Activated gamma-delta T cell (primary cell): ENCODE measurements at places on chromosomes 5 and 9.
A peak's percentile ranks its signal among the peaks of the same experiment; 100 is the strongest.

- DNase-seq: no peak
Observed at GRCh38 chr5:34717426-34718327, 61.5 kb downstream of the RAI14 start.

DNA sequence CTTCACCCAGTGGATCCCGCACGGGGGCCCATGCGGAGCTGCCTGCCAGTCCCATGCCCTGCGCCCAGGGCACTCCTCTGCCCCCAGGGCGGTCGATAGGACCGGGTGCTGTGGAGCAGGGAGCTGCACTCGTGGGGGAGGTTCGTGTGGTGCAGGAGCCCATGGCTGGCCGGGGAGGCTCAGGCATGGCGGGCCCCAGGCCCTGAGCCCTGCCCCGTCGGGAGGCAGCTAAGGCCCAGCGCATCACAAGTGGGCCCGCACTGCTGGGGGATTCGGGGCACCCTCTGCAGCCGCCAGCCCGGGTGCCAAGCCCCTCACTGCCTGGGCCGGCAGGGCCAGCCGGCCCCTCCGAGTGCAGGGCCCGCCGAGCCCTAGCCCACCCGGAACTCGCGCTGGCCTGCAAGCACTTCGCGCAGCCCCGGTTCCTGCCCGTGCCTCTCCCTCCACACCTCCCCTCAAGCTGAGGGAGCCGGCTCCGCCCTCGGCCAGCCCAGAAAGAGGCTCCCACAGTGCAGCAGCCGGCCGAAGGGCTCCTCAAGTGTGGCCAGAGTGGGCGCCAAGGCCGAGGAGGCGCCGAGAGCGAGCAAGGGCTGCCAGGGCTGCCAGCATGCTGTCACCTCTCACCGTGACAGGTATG is 221.1 kb upstream of the RORB start:
- DNase-seq: peak; percentile 13

DNA sequence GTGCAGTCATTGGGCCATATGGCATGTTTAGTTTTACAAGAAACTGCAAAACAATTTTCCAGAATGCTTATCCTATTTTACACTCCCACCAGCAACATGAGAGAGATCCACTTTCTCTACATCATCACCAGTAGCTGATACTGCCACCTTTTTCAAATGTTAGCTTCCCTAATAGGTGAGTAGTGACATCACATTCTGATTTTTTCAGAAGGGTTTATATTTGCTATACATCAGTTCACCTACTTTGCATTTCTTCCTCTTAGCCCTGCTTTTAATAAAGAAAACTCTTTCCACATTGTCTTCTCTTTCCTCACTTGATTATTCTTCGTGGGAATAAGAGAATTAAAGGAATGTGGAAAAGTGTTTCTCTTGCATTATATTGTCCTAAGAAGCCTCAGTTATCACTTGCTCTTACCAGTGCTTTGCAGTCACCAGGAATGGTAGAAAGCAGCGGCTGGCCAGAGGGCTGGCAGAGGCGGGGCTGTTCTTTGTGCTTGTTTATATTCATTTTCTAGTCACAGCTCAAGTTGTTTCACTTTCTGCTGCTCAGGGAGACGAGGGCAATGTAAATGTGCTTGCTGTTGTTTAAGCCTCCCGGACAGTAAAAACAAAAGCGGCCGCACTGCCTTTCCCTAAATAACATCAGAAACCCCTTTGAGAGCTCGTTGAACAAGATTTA is 164.8 kb downstream of the HSD17B3 start:
- no peak for DNase-seq

DNA sequence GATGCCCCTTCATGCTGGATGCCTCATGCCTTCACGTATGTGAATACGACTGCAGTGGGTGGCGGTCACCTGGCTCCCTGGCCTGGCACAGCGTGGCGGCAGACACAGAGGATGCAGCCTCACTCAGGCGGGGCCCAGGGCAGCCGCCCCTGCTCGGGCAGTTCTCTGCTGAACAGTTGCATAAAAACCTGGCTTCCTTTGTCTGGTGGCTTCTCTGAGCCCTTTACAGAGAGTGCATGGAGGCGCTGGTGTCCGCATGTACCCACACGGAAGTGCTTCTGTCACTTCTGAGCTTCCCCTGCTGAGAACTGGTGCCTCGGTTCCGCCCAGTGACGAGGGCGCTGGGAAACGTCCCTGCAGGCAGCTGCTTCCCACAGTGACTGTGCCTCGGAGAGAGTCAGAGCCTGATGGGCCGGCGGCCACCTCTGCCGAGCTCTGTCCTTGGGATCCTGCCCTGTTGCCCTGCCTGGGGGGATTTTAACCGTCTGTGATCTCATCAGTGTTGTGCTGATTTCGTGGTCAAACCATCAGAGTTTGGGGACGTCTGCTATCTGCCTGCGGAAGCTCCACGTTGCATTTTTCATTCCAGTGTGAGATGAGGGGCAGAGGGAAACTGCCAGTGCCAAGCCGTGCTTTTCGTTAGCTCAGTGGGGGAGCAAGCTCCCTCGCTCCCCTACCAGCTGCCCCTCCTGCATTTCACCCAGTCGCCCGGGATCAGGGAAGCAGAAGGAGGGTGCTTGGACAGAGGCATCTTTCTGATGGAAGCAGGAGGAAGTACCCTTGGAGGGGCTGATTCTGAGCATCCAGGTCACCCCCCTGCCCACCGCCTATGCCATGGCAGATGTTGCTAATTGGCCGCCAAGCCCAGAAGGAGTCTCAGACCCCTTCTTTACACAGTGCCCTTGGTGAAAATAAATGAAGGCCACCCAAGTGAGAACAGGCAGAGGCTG is 153.0 kb upstream of the COL5A1 start:
- DNase-seq: no peak

GRCh38 chr5:16502866-16503265 is 37.3 kb upstream of the ZNF622 start:
- DNase-seq: no peak

GRCh38 chr9:112020680-112021596 is 124.3 kb downstream of the UGCG start:
- DNase-seq: no peak

DNA sequence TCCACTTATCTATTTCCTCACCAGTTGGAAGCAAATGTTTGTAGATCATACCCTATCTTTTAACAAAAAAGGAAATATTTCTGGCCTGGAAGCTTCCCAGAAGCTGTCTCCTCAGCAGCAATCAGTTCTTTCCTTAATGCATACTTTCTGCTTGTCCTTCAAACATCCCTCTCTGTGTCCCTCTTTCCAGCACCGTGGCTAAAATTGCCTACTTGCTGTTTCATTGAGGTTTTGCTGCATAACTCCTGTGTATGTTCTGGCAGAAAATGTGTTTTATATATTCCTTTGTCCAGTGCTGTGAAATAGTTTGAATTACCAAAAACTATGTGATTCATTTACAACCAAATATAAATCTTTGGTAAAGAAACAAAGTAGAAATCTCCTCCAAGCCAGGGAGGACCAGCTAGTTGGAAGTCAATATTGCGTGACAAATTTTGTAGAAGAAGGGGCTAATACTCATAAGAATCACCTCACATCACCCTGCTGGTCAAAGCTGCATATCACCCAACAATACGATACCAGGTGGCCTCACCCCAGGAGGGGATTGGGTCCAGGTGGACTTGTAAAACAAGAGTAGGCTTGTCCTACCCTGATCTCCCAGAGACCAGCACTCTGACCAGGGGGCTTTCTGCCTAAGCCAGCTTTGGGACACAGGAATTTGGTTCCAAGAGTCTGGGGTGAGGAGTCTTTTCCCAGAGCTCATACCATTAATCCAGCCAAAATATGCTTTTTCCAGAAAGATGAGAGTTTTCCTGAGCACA is 198.4 kb upstream of the SNX2 start:
- no peak for DNase-seq

- no peak for DNase-seq
Observed at GRCh38 chr9:130213911-130214761, 41.9 kb downstream of the NCS1 start.

DNA sequence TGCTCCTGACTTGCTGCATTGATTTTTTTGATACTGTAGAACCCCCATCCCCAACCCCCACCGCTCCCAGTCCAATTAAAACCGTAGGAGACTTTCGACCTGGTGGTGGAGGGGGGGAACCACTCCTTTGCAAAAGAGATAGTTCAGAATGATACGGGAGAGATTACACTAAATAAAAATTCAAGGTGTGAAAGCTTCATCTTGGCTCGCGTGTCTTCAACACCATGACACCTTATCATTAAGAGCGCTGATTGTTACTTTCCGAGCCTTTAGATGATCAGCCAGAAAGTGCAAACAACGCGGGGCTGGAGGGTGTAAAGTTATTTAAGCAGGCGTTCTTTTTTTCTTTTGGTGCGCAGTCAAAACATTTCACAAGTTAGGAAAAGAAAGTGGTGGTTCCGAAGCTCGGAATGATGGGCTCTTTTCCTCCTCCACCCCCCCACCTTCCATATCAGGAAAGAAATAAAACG is 1.3 kb upstream of the ZNF462 start:
- no peak for DNase-seq

DNA sequence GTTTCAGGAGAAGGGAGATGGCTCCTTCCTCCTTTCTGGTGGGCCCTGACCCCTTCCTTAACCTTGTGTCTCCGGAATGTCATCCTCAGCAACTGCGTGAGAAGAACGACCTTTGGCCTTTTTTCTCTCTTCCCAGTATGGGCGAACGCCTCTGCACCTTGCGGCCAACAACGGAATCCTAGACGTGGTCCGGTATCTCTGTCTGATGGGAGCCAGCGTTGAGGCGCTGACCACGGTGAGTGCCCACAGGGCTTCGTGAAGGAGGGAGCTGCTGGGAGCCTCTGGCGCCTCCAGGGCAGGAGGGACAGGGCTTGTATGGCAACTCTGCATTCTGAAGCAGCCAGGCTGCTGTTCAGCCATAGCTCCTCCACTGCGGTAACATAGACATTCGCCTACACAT is 68.0 kb upstream of the CTSL start:
- no peak for DNase-seq

- DNase-seq: no peak
Observed at GRCh38 chr5:54643685-54644106, 126.1 kb downstream of the SNX18 start.

- no peak for DNase-seq
Observed at GRCh38 chr5:75006865-75007822, 45.2 kb downstream of the GCNT4 start.

DNA sequence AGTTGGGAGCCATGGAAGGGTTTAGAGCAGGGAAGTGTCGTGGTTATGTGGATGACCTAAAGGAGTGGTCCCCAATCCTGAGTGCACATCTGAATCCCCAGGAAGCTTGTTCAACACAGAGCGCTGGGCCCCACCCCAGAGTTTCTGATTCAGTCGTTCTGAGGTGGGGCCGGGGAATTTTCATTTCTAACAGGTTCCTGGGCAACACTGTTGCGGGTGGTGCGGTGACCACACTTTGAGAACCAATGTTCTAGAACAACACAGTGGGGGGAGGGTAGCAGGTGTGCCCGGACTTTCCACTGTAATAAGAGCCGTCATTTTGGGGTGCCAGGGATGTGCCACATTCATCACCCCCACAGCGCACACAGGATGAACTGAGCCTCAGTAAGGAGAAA is 39.3 kb downstream of the DUSP1 start:
- no peak for DNase-seq

GRCh38 chr5:14595189-14595588 is 13.6 kb downstream of the OTULINL start:
- DNase-seq: no peak

GRCh38 chr5:13186177-13186576 is 758.3 kb downstream of the DNAH5 start:
- no peak for DNase-seq
